ENCODE measurements at places on chromosomes 6 and 20. TPM values are rescaled to one million over a fixed set of nuclear protein-coding genes. Genes with fewer than 3 reads are reported as not detected.

ZSCAN12 gene
- total RNA-seq = 3.8 TPM

DEFB116 gene
- total RNA-seq = not detected

TMEM170B gene
- total RNA-seq = 0.45 TPM

OR2H1 gene
- not detected for total RNA-seq

TOP1 gene
- 4.3 TPM for total RNA-seq

MAFB gene
- 3.2 TPM for total RNA-seq

COX7A2 gene
- 75.7 TPM for total RNA-seq

CRISP2 gene
- total RNA-seq = not detected

MYT1 gene
- total RNA-seq = not detected

C6orf58 gene
- not detected for total RNA-seq

TNXB gene
- total RNA-seq = 1.1 TPM

OSTM1 gene
- 13.1 TPM for total RNA-seq

DBNDD2 gene
- total RNA-seq = 0.83 TPM

Measured in smooth muscle cell of the coronary artery (primary cell).